ENCODE measurements at places on chromosomes 5 and 9.

DNA sequence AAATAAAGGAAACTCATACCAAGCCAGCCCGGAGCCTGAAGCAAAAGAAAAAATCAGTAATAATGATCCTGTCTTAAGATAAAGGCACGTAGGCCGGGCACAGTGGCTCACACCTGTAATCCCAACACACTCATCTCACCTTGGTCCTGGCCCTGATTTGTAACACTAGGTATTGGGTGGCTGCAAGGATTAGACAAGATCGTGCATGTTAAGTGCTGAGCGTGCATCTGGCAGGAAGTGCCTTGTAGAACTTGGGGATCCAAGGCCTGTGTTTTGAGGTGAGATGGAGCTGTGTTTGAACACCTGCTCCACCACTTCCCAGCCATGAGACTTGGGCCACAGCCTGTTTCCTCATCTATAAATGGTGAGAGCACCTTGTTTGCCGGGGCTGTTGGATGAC lies 41.5 kb downstream of the SPRY4 start:
- DNase-seq, result no peak

DNA sequence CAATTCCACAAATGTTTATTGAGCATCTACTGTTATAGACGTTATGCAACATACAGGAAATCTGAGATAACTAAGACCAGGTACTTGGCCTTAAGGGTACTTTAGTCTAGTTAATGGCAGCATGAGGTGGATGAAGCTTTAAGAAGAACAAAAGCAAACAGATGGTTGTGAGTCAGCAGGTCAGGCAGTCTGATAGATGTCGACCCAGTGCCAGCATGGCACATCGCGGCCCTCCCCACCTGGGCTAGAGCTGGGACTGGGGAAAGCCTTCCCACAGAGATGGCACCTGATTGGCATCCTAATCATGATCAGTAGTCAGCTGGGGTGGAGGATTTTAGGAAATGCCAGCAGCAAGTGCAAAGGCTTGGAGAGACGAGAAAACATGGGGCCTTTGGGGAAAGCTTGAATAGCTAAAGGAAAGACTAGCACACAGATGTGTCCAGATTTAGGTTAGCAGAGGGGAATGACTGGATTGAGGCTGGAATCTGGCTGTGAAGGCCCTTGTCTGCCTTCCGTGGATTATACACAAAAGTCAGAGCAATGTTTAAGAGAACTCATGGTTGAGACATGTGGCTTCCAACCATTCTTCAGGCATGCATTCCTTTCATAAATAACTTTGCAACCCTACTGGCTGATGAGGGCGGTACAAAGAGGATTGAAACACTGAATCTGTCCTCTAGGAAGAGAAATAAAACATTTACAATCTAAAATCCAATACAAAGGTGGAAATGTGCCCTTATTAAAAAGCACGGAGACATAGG lies 395.4 kb upstream of the WWC1 start:
- no peak for DNase-seq

GRCh38 chr5:84715686-84716085 lies 331.0 kb upstream of the EDIL3 start:
- DNase-seq, result no peak

DNA sequence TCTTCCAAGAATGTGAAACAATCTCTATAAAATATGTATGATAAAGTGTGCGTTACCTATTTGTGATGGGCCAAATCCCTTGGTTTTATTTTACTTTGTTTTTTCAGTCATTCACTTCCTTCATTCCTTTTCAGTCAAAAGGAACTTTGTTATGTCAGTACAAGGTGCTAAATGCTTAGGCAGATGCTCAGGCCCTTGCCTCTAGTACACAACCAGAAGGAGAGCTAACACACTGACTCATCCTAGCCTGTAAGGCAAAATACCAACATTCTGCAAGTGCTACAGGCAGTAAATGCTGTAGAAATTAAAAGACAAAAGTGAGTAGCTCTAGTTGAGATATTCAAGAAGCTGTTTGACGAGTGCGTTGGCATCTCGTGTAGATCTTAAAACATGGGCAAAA lies 49.4 kb downstream of the TRPM6 start:
- no peak for DNase-seq

- DNase-seq, result no peak
These were observed 131.7 kb downstream of the FBXO38 start for GRCh38 chr5:148515460-148515859.

DNA sequence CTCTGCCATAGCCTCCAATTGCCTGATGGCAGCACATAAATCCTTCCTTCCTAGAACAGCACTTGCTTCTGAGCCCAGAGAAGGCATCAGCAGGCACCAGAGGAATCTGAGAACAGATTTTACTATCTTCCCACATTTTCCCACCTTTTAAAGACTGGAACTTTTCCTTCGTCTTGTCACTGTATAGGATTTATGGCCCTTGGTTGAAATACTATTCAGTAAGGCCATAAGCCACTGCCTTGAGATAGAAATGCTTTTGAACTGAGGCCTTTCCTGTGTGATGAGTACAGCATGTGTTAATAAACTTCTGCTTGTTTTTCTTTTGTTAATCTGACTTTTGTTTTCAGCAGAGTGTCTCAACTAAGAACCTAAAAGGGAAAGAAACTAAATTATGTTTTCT lies 84.3 kb downstream of the MRPS27 start:
- no peak for DNase-seq

DNA sequence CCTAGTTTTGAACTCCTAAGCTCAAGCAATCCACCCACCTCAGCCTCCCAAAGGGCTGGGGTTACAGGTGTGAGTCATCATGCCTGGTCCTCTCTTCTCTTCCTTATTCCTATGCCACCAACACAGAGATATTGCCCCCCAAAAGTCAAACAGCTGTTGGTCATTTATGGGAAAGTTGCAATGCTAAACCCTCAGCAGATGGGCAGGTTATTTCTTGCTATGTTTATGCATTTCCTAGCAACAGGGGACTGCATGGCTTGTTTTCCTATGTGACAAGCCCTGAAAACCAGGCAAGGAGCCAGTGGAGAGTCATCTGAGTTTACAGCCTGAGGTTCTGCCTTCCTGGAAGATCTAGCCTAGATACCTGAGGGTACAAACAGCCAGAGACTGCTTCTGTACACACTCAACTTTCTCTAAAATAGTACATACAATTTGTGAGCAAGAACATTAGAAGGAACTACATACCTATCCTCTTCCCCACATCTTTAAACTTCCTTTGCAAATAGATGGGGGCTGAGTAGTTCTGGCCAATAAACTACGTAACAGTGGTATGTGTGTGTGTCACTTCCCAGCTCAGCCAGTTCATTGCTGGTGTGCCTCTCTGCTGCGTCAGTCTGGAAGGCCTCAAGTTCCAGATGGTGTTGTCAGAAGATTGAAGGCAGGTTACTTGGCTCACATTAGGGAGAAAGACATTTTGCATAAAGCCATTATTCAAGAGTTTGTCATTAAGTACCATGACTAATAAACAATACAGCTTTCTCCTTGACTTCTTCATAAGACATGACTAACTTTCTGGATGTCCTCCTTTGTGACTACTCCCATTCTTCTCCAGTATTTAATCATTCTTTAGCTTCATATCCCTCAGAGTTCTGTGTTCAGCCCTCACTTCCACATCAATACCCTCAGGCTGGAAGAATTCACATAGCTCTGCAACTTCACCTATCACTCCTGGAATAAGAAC lies 65.3 kb downstream of the CSNK1A1 start:
- DNase-seq, result no peak

- no peak for DNase-seq
These were observed 152.8 kb downstream of the ADAMTS12 start for GRCh38 chr5:33738967-33739366.

DNA sequence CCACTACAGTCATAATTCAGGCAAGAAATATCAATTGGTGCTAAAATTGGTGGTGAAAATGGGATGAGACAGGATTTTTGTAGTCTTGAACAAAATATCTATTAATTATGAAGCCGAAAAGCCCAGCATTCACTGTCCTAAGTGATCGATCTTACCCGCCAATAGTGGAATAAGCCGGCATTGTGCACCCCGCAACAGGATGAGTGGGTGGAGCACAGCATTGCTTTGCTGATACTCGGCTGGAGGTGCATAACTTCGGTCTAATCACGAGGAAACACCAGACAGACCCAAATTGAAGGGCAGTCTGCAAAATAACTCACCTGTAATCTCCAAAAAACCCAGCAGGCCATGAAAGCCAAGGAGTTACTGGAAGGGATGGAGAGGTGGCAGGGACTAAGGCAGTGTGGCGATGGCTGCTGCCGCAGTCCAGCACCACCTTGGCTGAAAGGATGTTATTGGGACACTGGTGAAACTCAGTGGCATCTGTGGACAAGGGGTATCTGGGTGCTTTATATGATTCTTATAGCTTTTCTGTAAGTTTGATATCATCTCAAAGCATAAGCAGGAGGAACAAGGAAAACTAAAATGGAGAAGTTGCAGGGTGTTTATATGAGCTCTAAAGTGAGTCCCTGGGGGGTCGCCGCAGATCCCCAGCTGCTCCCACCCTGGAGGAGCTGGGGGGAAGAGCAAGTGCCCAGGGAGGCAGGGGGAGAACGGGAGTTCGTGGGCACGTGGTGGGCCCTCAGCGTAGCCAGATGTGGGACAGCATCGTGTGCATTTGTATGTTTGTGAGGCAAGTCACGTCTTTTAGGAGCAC lies 45.2 kb downstream of the AHRR start:
- DNase-seq, result peak; percentile 14

DNA sequence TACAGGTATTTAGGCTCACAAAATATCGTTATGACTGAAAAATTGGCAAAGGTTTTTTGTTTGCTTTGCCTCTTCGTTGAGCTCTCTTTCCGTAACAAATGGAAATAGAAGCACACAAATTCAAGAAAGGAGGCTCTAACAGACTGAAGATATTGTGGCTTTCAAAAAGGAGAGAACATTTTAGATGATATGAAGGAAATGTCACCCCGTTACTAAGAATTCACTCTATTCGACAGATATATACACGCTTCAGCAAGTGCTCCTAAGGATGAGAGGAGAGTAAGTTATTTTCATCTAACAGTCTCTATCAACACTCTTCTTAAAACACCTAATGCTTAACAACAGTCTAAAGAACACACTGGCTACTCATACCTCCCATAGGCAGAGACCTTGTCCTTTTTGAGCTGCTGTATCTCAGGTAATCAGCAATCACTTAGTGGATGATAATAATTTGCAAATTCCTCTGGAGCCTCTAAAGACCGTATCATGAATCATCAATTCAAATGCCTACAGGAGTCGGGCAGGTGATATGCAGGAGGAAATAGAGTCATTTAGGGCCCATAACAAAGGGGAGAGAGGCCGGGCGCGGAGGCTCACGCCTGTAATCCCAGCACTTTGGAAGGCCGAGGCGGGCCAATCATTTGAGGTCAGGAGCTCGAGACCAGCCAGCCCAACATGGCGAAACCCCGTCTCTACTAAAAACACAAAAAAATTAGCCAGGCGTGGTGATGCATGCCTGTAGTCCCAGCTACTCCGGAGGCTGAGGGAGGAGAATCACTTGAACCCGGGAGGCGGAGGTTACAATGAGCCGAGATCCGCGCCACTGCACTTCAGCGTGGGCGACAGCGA lies 1.4 kb upstream of the HSDL2 start:
- DNase-seq, result no peak

DNA sequence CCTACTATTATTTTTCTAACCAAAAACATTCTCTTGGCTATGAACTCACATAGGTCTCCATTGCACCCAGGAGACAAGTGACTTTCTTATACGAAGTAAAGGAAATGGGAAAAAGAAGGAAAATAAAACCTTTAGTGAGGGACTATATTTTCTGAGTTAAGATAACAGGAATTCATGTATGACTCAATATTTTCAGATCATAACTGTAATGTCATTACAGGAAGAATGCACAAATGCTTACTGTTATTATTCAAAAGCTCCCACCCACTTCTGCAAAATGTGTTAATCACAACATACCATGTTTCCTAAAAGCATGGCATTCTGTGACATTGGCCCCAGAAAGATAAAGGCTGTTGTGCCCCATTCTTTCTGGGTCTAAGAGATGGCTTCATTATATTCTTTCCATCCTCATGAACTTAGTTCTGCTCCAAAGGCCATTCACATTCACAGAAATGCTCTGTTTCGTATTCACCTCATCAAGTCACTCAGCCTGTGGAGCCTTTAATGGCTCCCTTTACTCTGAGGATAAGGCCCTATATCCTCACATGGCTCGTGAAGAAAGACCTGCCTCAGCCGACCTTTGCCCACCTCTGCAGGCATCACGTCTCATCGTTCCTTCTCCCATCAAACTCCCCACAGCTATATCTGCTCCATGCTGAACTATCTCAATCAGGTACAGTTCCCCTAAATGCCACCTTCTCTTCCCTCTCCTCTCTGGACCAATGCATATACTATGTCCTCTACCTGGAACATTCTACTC lies 77.0 kb downstream of the ABCA1 start:
- no peak for DNase-seq

- no peak for DNase-seq
These were observed 30.7 kb upstream of the MYOT start for GRCh38 chr5:137836997-137837396.

DNA sequence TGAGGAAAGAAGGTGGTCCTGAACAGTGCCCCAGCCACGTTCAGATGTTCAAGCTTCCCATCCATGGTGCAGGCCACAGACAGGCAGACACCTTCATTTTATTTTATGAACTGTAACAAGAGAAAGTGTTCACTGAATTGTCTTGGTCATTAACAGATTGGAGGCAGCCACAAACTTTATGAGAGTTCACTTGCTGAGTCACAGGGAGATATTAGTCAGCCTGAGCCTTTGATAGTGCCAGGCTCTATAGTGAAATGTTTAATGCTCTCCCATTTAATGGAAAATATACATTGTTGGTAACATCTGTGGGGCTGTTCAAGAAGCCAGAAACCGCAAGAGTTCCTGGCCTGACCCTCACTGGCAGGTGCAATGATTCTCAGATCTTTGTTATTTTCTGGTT lies 237.0 kb downstream of the TENT4A start:
- no peak for DNase-seq

GRCh38 chr5:127609011-127609410 lies 39.9 kb upstream of the CTXN3 start:
- no peak for DNase-seq

- DNase-seq, result no peak
These were observed 13.8 kb upstream of the ABLIM3 start for GRCh38 chr5:149127394-149127955.

All from D341Med (cell line).